SJCRH30 (cell line): ENCODE measurements at places on chromosomes 3 and 15.

DNA sequence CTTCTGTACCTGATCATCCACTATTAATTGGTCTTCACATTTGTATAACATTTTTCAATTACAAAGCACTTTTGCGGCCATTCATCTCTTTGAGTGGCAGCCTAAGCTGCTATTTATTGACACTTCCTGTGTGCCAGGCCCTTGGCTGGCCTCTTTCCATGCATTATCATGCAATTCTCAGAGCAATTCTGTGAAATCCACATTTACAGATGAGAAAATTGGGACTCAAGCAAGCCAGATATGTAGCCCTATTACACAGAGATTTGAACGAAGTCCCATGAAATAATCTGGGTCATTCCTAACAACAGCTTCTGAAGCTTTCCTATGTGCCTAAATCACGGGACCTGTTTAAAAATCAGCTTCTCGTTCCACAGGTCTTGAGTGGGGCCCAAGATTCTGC lies 17.4 kb downstream of the SLC6A1 start:
- no peaks in the 10 kb centered on the region for H3K4me1 ChIP-seq
- H3K4me3 ChIP-seq = no peak overlapping the region
- H3K27ac ChIP-seq = no peak overlapping the region
- DNase-seq = no peak
- peaks cover 11% of the 10 kb centered on the region for H3K27me3 ChIP-seq
- no peaks in the 10 kb centered on the region for H3K36me3 ChIP-seq

GRCh38 chr3:31839144-31839917 lies 141.7 kb downstream of the OSBPL10 start:
- H3K27ac ChIP-seq = no peak overlapping the region
- no peak overlapping the region for H3K4me3 ChIP-seq
- no peak for DNase-seq
- H3K4me1 ChIP-seq = no peaks in the 10 kb centered on the region
- H3K27me3 ChIP-seq = no peaks in the 10 kb centered on the region

DNA sequence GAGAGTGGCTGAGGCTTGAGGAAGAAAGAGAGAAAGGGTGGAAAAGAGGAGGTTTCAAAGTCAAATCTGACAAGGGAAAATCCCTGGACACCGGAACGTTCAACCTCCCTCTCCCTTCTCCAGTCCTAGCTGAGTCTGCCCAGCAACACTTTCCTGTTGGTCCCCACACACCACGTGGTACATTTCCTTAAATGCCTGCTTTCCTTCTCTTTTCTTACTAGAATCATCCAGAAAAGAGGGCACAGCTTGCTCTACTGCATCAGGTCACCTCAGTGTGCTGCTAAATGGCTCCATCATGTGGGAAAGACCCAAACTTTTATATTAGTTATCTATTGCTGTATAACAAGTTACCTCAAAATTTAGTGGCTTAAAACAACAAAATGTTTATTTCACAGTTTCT lies 181.2 kb downstream of the NECTIN3 start:
- peaks cover 9% of the 10 kb centered on the region for H3K4me1 ChIP-seq
- no peaks in the 10 kb centered on the region for H3K36me3 ChIP-seq
- H3K4me3 ChIP-seq = peak overlapping the region; percentile 17; the same call in 1 of the 2 replicates
- DNase-seq = peak; percentile 28

DNA sequence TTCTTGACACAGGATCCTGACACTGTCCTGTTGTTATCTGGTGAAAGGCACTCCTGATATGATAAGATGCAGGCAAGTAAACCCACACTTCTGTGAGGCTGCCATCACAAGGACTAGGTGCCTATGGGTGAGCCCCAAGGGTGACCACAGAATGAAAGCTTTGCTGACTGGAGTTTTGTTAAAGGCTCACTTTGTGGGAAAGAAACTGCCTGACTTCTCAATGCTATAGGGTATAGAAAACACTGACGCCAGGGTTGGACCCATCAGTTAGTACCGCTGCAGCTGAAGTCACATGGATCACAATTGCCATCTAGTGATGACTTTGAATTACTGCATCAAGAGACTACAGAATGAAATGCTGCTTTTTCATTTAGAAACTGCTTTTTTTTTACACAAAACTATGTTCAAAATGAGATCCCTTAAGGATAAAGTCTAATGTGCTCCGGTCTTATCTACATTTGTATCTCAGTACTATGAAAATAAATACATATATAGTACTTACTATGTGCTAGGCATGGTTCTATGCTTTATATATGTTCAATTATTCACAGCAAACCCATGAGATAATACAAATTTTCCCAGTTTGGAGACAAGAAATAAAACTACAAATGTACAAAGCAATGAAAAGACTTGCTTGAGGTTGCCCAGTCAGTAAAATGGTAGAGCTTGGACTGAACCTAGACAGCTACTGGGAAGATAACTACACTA lies 64.2 kb upstream of the CMSS1 start:
- H3K27ac ChIP-seq = no peak overlapping the region
- H3K36me3 ChIP-seq = no peaks in the 10 kb centered on the region
- peak; percentile 57 for DNase-seq

GRCh38 chr3:126097801-126098200 lies 13.9 kb upstream of the SLC41A3 start:
- H3K27ac ChIP-seq = peak overlapping the region; percentile 63; the same call in 1 of the 2 replicates
- no peaks in the 10 kb centered on the region for H3K36me3 ChIP-seq
- DNase-seq = no peak

GRCh38 chr15:84050076-84050475 lies 185.5 kb upstream of the GOLGA6L4 start:
- no peaks in the 10 kb centered on the region for H3K27me3 ChIP-seq
- DNase-seq = no peak
- no peak overlapping the region for H3K4me3 ChIP-seq

- peaks cover 11% of the 10 kb centered on the region for H3K36me3 ChIP-seq
- peaks cover 17% of the 10 kb centered on the region for H3K4me1 ChIP-seq
These were observed 27.2 kb upstream of the MUC20 start for GRCh38 chr3:195693428-195694216.

- H3K36me3 ChIP-seq = no peaks in the 10 kb centered on the region; the same call in 1 of the 2 replicates
- no peaks in the 10 kb centered on the region for H3K27me3 ChIP-seq
- no peak overlapping the region for H3K4me3 ChIP-seq
- DNase-seq = no peak
These were observed 121.9 kb downstream of the BBX start for GRCh38 chr3:107644631-107645030.

DNA sequence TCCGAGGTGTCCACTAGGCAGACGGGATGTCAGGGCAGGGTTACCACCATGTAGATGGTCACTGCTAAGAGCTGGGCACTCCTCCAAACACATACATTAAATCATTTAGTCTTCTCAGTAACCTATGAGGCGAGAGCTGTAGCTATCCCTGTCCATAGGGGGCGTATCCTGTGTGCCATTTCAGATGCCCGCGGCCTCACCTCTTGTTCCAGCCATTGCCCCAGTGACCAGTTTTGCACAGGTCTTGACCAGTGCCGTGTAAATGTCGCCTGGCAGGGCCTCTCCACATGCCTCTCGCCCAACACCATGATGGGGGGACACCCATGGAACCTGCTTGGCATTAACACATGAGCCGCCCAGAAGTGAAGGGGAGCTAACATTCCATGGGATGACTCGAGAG lies 20.8 kb upstream of the SRP14 start:
- H3K4me3 ChIP-seq = no peak overlapping the region
- peaks cover 33% of the 10 kb centered on the region for H3K4me1 ChIP-seq
- no peak for DNase-seq
- no peaks in the 10 kb centered on the region for H3K36me3 ChIP-seq
- H3K27me3 ChIP-seq = no peaks in the 10 kb centered on the region

- no peaks in the 10 kb centered on the region for H3K27me3 ChIP-seq
- no peak overlapping the region for H3K27ac ChIP-seq
- no peaks in the 10 kb centered on the region for H3K36me3 ChIP-seq
- H3K4me3 ChIP-seq = no peak overlapping the region
- no peak for DNase-seq
These were observed 9.5 kb downstream of the ADAMTS17 start for GRCh38 chr15:100332231-100332630.

DNA sequence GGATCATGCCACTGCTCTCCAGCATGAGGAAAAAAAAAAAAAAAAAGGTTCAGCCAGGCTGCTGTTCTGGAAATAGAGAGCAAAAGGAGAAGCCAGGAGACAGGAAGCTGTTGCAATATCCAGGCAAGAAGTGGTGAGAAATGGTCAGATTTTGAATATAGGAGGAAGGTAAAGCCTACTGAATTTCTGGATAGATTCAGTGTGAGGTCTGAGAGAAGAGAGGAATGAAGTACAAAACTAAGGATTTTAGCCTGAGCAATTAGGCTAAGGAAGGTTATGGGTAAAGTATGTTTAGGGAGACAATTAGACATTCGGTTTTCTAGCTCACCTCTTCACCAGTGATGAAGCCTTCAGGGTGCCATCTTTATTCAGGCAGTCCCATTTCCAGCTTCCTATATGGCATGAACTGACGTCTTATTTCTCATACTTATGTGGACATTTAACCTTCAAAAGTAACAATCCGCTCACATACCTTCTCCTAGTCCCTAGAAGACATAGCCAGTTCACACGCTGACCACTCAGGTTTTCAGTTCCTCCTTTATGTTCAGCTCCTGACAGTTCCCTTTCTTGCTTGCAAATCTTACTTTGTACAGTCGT lies 57.2 kb downstream of the KIF9 start:
- H3K4me3 ChIP-seq = no peak overlapping the region
- no peaks in the 10 kb centered on the region for H3K27me3 ChIP-seq
- H3K27ac ChIP-seq = no peak overlapping the region

- H3K27ac ChIP-seq = no peak overlapping the region
- H3K4me3 ChIP-seq = no peak overlapping the region
- peaks cover 26% of the 10 kb centered on the region for H3K36me3 ChIP-seq
- H3K27me3 ChIP-seq = no peaks in the 10 kb centered on the region
- peaks cover 10% of the 10 kb centered on the region for H3K4me1 ChIP-seq
- no peak for DNase-seq
These were observed 26.1 kb downstream of the SEC61A1 start for GRCh38 chr3:128078322-128078721.

- H3K27ac ChIP-seq = no peak overlapping the region
- peaks cover 24% of the 10 kb centered on the region for H3K4me1 ChIP-seq
- H3K4me3 ChIP-seq = no peak overlapping the region
These were observed 22.9 kb downstream of the MRAS start for GRCh38 chr3:138371070-138371965.

DNA sequence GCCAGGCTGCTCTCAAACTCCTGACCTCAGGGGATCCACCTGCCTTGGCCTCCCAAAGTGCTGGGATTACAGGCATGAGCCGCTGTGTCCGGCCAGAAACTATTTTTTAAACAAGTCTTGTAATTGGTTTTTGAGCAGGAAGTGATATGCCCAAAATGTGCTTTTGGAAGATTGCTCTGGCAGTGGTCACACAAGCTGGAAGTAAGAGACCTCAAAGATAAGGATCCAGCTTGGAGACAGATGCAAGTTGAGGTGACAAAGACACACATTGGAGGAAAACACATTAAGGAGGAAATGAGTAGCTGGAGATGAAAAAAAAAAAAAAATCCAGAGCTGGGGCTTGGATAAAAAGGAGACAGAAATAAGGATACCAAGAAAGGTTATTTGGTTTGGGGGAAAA lies 6.3 kb downstream of the TM4SF18 start:
- H3K4me3 ChIP-seq = no peak overlapping the region
- H3K27me3 ChIP-seq = no peaks in the 10 kb centered on the region
- no peaks in the 10 kb centered on the region for H3K36me3 ChIP-seq
- no peak for DNase-seq
- H3K4me1 ChIP-seq = peaks cover 8% of the 10 kb centered on the region
- H3K27ac ChIP-seq = no peak overlapping the region

DNA sequence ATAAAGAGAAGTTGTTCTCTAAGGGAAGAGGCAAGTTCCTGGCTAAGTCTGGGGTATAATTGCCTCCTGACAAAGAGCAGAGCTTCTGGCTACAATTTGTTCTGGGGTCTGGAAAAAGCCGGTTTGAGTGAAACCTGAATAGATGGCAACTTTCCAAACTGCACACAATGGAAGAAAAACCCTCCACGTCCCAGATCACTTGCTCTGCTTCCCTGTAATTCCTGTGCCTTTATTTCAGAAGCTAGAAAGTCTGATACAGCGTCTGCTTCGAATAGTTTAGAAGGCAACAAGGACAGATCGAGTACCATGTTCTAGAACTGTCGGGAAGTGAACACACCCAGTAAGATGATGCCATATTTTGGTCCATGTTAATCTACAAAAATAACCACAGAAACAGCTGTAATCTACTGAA lies 1.6 kb upstream of the WDR82 start:
- H3K4me3 ChIP-seq = peak overlapping the region; percentile 0; the same call in 1 of the 2 replicates
- peak; percentile 88 for DNase-seq
- H3K27me3 ChIP-seq = no peaks in the 10 kb centered on the region
- peaks cover 20% of the 10 kb centered on the region for H3K4me1 ChIP-seq
- H3K27ac ChIP-seq = peak overlapping the region; percentile 83
- H3K36me3 ChIP-seq = peaks cover 3% of the 10 kb centered on the region; the same call in 1 of the 2 replicates

- peaks cover 14% of the 10 kb centered on the region for H3K4me1 ChIP-seq
- DNase-seq = no peak
- H3K27me3 ChIP-seq = no peaks in the 10 kb centered on the region
- H3K4me3 ChIP-seq = no peak overlapping the region
- H3K27ac ChIP-seq = no peak overlapping the region
These were observed 60.4 kb upstream of the RNF7 start for GRCh38 chr3:141677701-141678100.

GRCh38 chr3:180802837-180803236 lies 109.6 kb upstream of the FXR1 start:
- H3K27ac ChIP-seq = no peak overlapping the region
- no peak overlapping the region for H3K4me3 ChIP-seq
- DNase-seq = no peak
- H3K27me3 ChIP-seq = no peaks in the 10 kb centered on the region
- no peaks in the 10 kb centered on the region for H3K36me3 ChIP-seq

- H3K36me3 ChIP-seq = no peaks in the 10 kb centered on the region
- no peak for DNase-seq
- H3K4me3 ChIP-seq = no peak overlapping the region
- H3K27me3 ChIP-seq = no peaks in the 10 kb centered on the region
These were observed 179.7 kb downstream of the ITPR1 start for GRCh38 chr3:4672725-4673275.

GRCh38 chr3:159775372-159775961 lies 213.2 kb upstream of the IL12A start:
- peaks cover 14% of the 10 kb centered on the region for H3K4me1 ChIP-seq
- H3K36me3 ChIP-seq = no peaks in the 10 kb centered on the region
- no peak overlapping the region for H3K4me3 ChIP-seq
- peak; percentile 49 for DNase-seq
- H3K27ac ChIP-seq = peak overlapping the region; percentile 33

- H3K27ac ChIP-seq = no peak overlapping the region
- no peak for DNase-seq
- H3K36me3 ChIP-seq = peaks cover 57% of the 10 kb centered on the region
- no peak overlapping the region for H3K4me3 ChIP-seq
- H3K4me1 ChIP-seq = no peaks in the 10 kb centered on the region
These were observed 65.4 kb upstream of the ACAD9 start for GRCh38 chr3:128814060-128814459.

DNA sequence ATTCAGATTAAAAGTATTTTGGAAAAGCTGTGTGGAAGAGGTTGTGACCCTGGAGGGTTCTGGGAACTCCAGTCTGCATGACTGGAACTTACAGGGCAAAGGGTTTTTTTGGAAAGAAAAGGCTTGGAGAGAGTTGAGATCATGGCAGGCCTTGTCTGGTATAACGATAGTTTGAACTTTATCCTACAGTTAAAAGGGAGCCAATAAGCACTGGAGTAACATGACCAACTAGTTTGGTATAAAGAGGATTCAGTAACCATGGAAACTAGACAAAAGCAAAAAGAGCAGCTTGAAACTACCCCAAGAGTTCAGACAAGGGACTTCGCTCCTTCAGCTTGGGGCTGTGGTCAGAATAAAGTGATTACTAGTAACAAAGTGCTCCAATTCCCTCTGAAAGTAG lies 151.2 kb upstream of the TMCO5A start:
- no peaks in the 10 kb centered on the region for H3K36me3 ChIP-seq
- H3K27ac ChIP-seq = no peak overlapping the region

GRCh38 chr3:38558864-38559263 lies 62.7 kb downstream of the EXOG start:
- H3K27me3 ChIP-seq = no peaks in the 10 kb centered on the region
- no peak overlapping the region for H3K27ac ChIP-seq
- no peak for DNase-seq
- no peaks in the 10 kb centered on the region for H3K4me1 ChIP-seq
